ENCODE measurements at places on chromosomes 16 and 17. TPM values are rescaled to one million over a fixed set of nuclear protein-coding genes. Genes with fewer than 3 reads are reported as not detected.

Gene PLXDC1
- total RNA-seq, result 1.9 TPM

Gene BAIAP2
- 7.2 TPM for total RNA-seq

Gene P2RX1
- total RNA-seq, result 0.32 TPM

Gene DNASE1L2
- 3.2 TPM for total RNA-seq

Gene SPNS2
- total RNA-seq, result 0.24 TPM

Gene OSGIN1
- total RNA-seq, result 0.51 TPM

Gene WFDC1
- not detected for total RNA-seq

Gene TMEM220
- 0.07 TPM for total RNA-seq

Gene MRM3
- 21.0 TPM for total RNA-seq

Gene HP
- total RNA-seq, result not detected

Gene SALL1
- total RNA-seq, result not detected

Gene GSDMA
- 2.5 TPM for total RNA-seq

Gene SMPD3
- 8.8 TPM for total RNA-seq

Gene TBC1D3
- not detected for total RNA-seq

Gene KRTAP9-2
- not detected for total RNA-seq

Gene SPATA22
- 0.20 TPM for total RNA-seq

Gene C17orf50
- not detected for total RNA-seq

Gene PPP1R1B
- total RNA-seq, result not detected

Gene CACNA1H
- total RNA-seq, result 0.25 TPM

Gene EIF1
- total RNA-seq, result 842 TPM

Gene CLEC19A
- total RNA-seq, result not detected
